ENCODE measurements at places on chromosomes 4 and X.

DNA sequence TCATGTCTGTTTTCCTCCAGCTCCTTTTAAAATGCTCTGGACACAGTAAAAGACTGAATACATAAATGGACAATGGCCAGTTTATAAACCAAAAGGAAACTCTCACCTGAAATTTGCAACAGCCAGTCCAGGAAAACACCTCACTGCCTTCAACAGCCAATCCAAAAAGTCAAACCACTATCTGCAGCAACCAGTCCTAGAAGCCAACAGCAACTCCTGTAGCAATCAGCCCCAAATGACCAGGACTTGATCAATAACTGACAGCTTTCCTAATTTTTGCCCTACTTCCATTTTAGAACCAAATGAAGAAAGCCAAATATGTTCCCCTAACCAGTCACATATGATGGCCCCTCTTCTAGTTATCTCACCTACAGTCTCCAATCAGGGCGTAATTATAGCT, 309.5 kb upstream of the CPXCR1 start:
- no peak for DNase-seq

DNA sequence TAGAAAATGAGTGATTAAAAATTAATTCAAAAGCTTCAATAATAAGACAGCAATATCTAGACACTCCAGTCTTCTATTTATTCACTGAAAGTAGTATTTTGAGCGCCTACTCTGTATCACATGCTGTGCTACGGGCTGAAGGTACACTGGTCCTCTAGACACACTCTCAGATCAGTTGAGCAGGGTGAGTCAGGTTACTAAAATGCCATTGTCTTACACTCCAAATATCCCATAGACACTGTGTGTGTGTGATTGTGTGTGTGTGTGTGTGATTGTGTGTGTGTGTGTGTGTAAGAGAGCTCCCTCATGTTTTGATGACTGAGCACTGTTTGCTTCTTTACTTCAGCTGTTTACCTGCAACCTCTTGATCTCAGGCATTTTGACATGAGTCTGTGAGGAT, 342.8 kb upstream of the BOD1L1 start:
- no peak for DNase-seq

- DNase-seq, result no peak
These were observed 253.2 kb downstream of the ANKRD50 start for GRCh38 chr4:124459196-124459940.

DNA sequence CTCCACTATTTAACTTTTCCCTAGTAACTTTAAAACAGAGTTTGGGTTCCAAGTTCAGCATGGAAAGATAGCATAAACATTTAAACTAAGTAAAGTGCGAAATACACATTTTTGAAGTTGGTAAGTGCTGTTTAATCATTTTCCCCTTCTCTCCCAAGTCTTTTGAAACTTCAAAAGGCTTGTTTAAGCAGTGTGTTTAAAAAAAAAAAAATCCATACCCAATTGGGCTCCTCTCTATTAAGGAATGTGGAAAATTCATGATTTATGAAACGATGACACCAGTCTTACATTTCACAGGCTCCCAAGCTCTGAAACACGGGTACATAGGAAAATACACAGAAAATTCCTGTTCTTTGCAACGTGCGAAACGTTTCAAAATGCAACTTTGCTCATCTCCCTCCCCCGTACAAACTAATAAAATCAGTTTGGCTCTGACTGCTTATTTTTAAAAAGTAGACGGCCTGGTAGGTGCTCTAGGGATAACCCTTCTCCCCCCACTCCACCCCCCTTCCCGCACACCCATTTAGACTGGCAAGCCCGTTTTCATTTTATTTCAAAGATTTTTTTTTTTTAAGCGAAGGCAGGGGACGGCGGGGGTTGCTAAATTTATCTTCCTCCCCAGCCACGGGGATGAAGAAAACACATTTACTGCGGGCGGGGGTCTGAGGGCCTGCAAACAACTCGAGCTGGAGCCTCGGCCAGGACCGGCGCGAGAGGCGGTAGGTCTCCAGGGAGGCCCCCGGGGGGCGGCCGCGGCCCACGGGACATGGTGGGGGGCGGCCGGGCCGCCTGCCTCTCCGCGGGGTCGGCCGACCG, 786 bp upstream of the ZFX start:
- DNase-seq, result no peak

DNA sequence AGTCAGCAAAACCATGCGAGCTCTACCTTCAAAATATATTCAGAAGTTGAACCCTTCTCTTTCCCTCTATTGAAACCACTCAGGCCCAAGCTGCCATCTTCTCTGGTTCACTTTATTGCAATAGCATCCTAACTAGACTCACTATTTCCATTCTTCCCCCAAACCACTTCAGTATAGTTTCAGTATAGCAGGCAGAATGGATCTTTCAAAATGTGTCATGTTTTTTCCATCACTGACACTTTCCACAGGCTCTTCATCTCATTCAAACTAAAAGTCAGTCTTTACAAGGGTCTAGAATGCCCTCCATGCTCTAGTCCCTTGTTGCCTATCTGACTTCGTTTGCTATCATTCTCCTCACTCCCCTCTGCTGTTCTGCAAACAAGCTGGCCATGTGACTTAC, 274.4 kb downstream of the IDS start:
- DNase-seq, result no peak

DNA sequence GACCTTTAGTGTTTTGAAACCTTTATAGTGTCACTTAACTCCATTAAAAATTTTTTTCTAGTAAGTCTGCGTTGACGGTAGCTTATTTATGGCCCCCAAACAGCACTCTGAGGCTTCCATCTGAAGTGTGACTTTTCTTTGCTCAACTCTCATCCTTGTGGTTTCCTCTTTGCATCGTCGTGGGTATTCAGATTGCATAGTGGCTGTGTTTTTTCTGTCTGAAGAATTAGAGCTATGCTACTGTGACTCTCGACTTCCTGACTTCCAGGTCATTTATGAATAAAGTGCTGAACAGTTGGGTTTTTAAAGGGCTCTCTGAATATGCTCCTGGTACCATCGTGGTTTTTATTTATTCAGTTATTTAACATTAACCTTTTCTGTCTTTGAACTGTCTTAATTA, 44.9 kb downstream of the JADE1 start:
- DNase-seq, result no peak

- no peak for DNase-seq
These were observed 1355.6 kb downstream of the FAM133A start for GRCh38 chrX:95029571-95029970.

DNA sequence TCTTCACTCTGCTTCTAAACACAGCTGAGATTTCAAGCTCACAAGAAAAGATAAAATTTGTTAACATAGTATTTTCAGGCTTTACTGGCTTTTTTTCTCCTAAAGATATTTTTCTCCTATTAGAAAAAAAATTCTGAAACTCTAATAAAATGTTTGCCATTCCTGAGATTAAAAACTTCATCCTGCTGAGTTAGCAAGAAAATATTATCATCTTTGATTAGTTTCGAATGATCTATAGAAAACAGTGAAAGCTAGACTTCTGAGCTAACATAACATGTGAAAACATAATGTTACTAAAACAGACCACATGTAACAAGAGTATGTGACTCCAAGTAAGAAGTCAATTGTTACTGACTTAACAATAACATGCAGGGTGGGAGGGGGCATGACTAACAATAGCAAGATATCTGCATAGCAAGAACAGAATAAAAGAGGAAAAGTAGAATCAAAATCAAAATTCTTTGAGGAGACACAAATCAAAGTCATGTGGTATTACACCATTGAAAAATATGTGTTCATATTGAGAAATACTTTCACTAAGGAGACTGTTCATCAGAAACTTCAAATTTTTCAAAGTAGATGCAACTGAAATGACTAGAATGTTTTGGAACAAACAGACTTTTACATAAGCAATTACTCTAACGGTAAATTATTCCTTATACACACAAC, 14.5 kb downstream of the TBCK start:
- no peak for DNase-seq

DNA sequence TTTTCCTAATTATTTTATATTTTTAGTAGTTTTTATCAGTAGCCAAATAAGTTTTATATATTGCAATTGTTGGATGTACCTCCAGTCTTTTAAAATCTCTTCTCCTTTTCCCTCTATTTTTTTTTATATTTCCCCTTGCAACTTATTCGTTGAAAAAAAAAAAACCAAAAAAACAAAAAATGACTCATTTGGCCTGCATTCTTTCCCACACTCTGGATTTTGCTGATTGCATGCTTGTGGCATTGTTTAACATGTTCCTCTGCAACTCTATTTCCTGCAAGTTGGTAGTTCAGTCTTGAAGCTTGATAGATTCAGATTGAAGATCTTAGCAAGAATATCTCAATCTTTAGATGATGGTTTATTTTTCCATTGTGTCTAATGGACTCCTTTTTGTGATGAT, 260.6 kb upstream of the BOD1L1 start:
- DNase-seq, result no peak

DNA sequence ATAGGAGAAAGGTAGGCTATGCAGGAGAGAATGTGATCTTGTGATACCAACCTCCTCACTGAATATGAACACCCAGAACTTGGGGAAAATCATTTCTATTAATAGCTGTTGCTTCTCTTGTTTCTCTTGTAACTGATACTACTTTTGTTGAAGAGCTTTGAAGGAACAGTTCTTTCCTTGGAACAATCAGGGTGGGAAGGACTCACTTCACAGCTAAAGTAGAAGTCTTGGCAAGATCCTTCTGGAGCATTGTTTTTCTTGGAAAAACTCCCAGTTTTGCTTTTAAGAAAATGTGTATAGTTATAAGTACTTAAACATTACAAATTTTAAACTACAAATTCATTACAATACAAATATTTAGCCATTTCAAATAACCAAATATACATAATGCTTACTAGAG, 19.1 kb upstream of the XK start:
- no peak for DNase-seq

DNA sequence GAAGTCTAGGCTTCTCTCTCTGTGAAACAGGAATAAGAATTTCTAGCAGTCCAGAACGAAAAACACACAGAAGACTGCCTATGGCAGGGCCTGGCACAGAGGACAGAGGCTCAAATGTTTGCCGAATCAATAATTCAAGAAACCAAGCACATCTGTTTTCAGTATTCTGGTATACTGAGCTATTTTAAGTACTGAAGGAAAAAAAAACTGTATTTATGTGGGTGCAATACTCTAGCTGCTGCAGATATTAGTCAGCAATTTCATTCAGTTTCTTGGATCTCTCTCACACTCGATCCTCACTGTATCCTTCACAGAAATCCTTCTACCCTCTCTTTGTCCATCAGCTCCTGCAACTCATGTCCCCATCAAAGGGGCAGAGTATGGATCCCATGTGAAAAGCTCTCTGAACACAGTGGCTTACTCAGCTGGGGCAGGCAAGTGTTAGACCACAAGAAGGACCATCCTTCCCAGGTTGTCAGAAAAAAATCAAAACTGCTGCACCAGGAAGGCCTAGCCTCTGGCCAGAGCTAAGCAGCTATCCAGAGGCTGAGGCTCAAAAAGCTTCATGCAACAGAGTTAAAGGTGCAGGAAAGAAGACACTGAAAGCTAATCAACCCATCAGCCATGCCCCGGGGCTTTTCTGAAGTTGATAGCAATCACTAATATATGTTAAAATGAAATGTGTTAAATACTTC, 9.1 kb upstream of the USO1 start:
- DNase-seq, result no peak

DNA sequence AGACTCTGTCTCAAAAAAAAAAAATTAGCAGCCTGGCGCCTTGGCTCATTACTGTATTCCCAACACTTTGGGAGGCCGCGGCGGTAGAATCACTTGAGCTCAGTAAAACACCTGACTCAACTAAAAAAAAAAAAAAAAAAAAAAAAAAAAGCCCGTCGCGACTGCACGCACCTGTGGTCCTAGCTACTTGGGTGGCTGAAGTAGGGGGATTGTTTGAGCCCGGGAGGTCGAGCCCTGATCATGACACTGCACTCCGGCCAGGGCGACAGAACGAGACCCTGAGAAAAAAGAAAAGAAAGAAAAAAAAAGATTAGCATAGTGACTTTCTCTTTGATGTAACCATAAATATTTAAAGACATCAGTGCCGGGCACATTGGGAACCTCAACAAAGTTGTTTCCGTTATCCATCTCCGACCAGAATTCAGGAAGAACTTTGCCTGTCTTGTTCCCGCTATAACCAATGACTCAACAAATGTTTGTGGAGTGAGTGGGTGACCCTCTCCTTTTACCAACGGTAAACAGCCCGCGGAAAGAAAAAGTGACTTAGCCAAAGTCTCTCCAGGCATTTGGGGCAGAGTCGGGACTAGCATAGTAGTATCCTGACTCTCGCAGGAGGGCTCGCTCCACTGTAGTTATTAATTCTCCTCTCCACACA, 553 bp upstream of the MED28 start:
- peak; percentile 27 for DNase-seq

- DNase-seq, result no peak
These were observed 68.7 kb downstream of the WFS1 start for GRCh38 chr4:6338175-6338950.

DNA sequence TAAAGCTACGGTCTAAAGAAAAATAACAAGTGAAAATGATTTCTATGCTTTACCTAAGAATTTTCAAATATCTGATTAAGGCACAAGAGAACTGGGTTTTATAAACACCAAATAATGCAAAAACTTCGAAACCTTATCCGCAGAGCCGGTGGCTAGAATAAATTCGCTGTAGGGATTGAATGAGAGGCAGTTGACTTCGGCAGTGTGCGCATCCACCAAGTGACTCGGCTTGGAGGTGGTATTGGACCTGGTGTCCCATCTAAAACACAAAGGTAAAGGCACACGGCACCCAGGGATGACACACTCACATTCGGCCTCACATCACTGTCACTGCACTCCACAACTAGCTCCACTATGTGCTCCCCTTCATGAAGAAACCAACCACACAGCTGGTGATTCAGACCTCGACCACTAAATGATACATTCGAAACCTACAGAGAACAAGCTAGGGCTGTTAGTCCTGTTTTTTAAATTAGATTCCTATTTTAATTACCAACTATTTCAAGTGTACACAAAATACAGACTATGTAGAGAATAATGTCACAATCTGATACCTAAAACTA, 17.5 kb downstream of the RBBP7 start:
- no peak for DNase-seq

DNA sequence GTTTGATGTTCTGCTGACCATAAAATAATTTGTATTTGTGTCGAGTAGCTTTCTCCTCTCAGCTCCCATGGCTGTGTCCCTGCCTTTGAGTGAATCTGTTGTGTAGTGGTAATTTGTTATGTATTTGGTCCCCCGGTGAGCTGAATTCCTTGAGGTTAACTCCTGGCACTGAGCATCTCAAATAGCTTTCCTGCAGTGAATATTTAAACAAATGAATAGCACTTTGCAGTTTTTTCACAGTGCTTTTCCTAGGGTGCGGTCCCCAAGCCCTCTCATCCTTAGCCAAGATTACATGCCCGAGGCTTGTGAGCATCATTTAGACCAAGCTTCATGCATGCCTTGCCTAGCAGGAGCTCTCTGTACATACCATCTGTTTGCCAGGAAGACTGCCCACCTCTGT, 74.2 kb downstream of the CLDN34 start:
- DNase-seq, result no peak

- DNase-seq, result peak; percentile 94
These were observed 296.2 kb downstream of the INPP4B start for GRCh38 chr4:142549726-142550463.

- DNase-seq, result no peak
These were observed 60.1 kb downstream of the TSC22D3 start for GRCh38 chrX:107715331-107716117.

Measured in epithelial cell of prostate (primary cell).